ENCODE measurements at places on chromosomes 5 and 9. TPM values are rescaled to one million over a fixed set of nuclear protein-coding genes. Genes with fewer than 3 reads are reported as not detected.

Gene ZNF300
- 6.5 TPM for total RNA-seq

- DNase-seq = no peak
These were observed 158.7 kb downstream of the GNAQ start for GRCh38 chr9:77872863-77873262.

DNA sequence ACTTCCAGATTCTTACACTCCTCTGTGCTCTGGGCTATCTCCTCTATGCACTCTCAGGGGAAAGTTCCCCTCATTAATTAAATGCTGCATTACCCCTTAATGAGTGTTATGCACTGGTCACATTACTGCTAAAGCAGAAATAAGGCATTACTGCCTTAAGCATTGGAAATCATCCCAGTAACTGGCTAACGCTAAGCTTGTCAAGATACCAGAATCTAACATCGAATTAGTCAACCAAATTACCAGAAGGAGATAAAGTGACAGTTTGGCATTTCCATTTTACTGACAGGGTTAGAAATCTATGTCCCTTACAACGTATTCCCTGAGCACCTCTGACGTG lies 69.5 kb upstream of the FAM169A start:
- DNase-seq = peak; percentile 13

DNA sequence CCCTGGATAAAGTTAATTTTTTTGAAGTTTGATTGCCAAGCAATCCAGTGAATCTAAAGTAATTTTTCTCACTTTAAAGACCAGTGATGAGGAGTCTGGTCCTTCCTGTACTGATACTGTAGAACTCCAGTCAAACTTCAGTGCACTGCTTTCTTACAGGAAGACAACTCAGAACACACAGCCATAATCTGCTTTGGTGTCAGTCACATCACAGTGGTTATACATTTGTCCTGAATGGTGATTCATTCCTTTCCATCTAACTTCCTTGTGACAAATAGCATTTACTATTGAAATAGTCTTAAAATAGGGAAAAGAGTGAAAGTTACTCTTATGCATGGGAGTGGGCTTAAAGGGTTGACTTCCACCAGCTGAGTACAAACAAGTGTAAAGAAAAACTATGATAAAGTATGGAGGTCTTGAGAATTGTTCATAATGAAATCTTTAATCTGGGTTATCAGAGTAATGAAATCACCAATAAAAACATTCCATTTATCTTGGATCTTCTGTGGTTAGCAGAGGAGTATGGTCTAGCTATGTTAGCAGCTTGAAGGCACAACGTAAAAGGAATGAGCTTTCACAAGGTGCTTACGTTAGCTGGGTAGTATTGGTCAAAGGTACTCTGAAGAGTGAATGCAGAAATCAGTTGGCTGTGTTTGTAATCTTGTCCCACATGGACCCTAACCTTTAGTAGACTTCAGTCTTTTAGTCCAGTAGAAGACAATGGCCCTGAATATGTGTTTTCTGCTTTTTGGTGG lies 41.5 kb downstream of the DCP2 start:
- peak; percentile 32 for DNase-seq

GRCh38 chr5:136424835-136425584 lies 59.7 kb upstream of the TRPC7 start:
- peak; percentile 75 for DNase-seq

All from dermis blood vessel endothelial cell (primary cell).